Small intestine (tissue), 16 donors: ENCODE measurements at places on chromosomes 3 and 15.

DNA sequence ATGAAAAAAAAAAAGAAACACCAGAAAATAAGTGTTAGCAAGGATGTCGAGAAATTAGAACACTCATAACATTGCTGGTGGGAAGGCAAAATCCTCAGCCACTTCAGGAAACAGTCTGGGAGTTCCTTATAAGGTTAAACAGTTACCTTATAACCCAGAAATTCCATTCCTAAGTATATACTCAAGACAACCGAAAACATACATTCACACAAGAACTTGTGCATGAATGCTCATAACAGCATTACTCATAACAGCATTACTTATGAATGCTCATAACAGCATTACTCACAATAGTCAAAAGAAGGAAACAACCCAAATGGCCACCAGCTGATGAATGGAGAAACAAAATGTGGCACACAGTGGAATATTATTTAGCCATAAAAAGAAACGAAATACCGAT, 34.8 kb upstream of the DCP1A start:
- no peak for DNase-seq

DNA sequence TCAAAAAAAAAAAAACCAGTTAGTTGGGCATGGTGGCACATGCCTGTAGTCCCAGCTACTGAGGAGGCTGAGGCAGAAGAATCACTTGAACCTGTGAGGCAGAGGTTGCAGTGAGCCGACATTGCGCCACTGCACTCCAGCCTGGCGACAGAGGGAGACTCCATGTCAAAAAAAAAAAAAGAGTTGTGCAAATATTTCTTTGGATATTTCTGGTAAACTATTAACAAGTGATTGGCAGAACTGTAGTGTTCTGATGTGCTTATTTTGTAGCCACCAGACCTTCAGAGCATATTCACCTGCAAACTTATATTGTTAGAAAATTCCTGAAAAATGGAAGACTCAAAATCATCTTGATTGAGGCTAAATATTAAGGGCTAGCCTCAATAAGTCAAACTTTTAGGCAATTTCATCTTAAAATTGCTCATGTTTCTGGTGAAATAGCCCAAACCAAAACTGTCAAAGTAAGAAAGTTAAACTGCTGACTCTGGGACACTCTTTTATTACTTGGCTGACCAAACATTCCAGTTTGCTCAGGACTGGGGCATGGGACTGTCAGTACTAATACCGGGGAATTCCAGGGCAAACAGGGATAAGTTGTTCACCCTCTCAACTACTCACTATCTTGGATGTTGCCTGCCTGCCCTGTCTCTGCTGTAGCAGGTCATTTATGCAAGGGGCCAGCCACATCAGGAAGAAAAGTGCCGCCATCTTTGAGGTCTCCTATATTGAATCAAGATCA, 37.0 kb downstream of the ABHD2 start:
- peak; percentile 79 for DNase-seq

- DNase-seq, result peak; percentile 46
Measured at GRCh38 chr3:192915722-192916121, 1.9 kb downstream of the MB21D2 start.

DNA sequence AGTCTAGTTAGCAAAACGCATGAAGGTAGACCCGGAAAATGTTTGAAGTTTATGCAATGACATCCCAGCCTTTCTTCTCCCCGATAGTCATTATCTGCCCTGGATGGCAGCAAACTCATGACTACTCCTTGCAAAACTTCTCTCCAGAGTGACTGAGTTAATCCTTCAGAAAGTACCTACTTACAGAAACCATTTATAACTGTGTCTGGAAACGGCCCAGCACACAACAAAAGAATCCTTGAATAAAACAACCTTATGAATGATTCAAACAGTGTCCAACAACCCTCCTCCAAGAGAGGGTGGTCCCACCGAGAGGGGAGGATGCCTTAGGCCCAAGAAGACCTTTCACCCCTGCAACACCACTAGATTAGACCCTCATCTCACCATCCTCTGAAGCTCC, 14.2 kb downstream of the ST8SIA2 start:
- no peak for DNase-seq

DNA sequence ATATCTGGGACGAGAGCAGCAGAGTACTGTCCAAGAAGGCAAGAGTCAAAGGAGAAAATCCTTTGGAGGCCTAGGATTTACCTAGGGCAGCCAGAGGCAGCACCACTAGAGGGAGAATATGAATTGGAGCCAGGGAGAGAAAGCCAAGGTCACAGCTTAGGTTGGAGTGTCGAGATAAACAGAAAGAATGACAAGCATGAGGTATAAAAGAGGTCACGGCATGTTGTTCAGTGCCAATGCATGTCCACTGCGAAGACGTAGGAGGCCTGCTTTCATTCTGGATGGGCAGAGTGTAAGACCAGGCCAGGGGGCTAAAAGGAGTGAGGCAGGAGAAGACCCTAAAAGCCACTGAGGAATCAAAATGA, 47.2 kb downstream of the THBS1 start:
- no peak for DNase-seq

DNA sequence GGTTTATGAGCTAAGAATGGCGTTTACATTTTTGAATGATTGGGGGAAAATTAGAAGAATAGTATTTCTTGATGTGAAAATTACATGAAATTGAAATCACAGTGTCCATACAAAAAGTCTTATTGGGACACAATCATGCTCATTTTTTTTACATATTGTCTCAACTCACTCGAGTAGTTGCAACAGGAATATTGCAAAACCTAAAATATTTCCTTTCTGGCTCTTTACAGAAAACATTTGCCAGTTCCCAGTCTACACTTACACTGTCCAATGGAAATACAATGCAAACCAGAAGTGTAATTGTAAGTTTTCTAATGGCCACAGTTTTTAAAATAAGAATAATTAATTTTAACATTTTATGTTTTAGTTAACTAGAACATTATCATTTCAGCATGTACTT, 137.8 kb downstream of the SAMMSON start:
- DNase-seq, result no peak

DNA sequence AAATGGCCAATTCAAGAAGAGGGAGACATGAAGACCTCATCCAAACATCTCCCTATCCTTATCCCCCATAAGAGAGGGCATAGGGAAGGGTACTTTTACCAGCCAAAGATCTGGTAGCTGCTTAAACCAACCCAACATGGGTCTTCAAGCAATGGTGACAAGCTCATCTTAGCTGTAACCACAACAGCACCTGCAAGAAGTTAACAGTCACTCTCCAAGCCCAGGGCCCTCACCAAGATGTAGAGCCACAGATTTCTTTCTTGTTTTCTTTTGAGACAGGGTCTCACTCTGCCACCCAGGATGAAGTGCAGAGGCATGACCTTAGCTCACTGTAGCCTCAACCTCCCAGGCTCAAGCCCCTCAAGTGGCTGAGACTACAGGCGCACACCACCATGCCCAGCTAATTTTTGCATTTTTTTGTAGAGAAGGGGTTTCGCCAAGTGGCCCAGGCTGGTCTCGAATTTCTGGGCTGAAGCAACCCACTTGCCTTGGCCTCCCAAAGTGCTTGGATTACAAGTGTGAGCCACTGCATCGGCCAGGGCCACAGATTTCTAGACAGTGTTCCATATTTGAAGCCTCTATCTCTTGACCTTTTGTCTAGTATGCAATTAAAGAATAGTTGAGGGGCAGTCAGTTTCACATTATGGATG, 57.1 kb downstream of the DHX30 start:
- DNase-seq, result no peak
